Left ventricle myocardium inferior (tissue), 1 donor: ENCODE measurements at places on chromosomes 7 and 10.

- no peak for DNase-seq
These were observed 264.6 kb downstream of the SNX10 start for GRCh38 chr7:26556061-26556881.

- no peak for DNase-seq
These were observed 117.8 kb downstream of the TES start for GRCh38 chr7:116328161-116328560.

- no peak for DNase-seq
These were observed 35.5 kb downstream of the SEMA3C start for GRCh38 chr7:80883154-80884025.

GRCh38 chr7:116967254-116967922 lies 14.1 kb downstream of the ST7 start:
- DNase-seq = no peak

DNA sequence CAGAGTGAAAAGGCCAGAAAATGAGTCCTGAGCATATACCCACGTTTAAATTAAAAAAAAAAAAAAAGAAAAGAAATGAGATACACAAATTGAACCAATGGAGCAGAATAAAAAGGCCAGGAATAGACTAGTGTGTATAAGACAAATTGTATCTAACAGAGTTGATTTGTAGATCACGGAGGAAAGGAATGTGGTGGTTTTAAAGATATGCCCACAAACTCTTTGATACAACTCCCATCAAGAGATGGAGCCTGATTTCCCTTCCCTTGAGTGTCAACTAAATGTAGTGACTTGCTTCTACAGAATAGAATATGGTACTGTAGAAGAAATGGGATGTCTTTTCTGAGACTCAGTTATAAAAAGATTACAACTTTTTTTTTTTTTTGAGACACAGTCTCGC lies 10.4 kb downstream of the SYPL1 start:
- DNase-seq = no peak

DNA sequence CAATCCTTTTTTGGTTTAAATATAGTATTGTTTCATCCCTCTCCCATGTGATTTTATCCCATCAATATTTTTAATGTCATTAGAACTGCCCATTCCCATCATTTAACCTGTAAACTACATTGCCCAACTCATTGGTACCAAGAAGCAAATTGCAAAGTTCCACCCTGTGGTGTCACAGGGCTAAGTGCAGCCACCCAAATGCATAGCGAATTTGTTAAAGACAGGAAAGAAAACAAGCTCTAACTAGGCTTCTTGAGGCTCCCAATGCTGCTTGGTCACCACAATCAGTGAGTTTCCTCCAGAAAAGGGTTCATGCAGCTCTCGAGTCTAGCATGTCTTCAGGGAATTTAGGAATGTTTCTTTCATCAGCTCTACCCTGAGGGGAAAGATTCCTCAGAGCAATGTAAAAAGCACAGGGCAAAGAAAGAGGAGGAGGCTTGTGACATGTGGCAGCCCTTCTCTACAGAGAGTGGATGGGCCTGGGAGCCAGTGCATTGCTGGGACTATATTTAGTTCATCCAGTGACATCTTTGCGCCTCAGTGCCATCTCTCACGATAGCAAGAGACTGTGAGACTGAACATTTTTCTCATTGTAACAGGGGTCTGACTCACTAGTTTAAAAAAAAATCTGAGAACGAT lies 58.1 kb downstream of the CAV1 start:
- no peak for DNase-seq

GRCh38 chr10:48522011-48522765 lies 82.7 kb downstream of the ARHGAP22 start:
- no peak for DNase-seq

DNA sequence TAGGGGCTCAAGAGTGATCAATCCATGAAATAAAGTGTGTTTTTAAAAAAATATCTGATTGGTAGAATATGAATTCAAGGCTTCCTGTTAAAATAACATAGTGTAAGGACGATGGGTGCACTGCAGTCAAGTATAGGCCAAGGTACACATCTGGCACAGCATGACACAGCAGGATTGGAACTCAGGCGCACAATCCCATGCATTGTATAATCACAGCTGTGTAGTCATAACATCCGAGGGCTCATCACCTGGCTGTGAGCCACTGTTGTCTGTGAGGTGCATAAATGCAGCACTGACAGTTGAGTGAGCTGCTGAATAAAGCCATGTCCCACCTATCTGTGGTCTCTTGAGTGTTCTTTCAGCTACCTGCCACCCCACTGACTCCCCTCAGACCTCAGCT lies 142.3 kb upstream of the HPS1 start:
- DNase-seq = no peak

- no peak for DNase-seq
These were observed 38.1 kb downstream of the KIAA1549 start for GRCh38 chr7:138943061-138943460.

DNA sequence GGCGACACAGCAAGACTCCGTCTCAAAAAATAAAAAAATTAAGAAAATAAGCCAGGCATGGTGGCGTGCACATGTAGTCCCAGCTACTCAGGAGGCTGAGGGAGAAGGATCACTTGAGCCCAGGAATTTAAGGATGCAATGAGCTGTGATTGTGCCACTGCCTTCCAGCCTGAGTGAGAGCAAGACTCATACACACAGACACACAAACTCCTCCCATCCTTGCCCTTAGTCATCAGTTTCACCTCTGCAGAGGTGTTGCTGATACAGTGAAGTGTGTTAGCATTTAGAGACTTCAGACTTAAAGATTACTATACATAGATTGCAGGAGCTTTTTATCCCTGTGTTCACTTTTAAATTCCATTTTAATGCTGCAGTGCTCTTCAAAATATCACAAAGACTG lies 5.5 kb upstream of the H2AZ2 start:
- DNase-seq = no peak

GRCh38 chr10:118904286-118904685 lies 125.2 kb upstream of the NANOS1 start:
- DNase-seq = no peak

GRCh38 chr7:67705850-67706249 lies 709.2 kb downstream of the TYW1 start:
- DNase-seq = no peak

- DNase-seq = no peak
These were observed 7.7 kb downstream of the HTR7 start for GRCh38 chr10:90849956-90850749.

DNA sequence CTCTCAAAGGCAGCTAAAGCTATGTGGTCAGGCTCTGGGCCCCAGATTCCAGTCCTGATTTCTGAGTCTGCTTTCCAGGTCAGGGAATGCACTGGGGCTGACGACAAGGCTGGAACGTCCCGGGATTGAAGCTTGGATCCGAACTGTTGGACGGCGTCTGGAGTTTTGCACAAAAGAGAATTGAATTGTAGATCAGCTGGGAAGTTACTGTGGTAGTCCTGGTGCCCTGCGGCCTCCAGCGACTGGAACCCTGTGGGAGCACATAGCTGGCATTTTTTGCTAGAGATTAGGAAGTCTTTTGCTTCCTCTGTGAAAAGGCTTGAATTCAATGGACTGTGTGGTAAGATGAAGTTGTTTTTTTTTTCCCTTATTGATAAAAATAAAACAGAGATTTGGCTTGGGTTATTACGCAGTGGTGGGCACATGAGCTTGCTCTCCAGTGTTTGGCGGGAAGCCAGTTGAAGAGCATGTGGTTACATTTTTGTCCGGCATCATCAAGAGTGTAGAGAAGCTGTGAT lies at the start of gene HK1:
TSS of gene HK1 (plus strand) at position 51 of the 518 bp plus-strand sequence.
- DNase-seq = no peak

GRCh38 chr7:139585042-139585441 lies 61.6 kb downstream of the CLEC2L start:
- DNase-seq = no peak

GRCh38 chr7:22016507-22016906 lies 70.8 kb upstream of the CDCA7L start:
- DNase-seq = no peak

DNA sequence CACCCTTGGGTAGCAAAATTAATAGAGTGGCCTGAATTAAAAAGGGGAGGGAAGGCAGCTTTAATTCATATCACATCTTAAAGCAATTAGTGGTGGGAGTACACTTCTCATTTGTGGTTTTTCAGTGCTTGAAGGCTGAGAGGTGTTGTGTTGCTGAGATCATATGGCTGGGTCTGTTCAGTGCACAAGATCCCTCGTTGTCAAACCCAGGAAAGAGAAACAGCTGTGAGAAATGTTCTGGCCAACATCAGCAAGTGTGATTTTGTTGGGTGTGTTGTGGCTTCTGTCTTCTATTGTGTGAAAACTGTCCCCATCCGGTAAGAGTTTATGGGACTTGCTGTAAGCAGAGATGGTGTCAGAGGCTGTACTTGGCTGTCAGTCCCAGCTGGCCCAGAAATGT lies 197.9 kb upstream of the BMPER start:
- DNase-seq = no peak

DNA sequence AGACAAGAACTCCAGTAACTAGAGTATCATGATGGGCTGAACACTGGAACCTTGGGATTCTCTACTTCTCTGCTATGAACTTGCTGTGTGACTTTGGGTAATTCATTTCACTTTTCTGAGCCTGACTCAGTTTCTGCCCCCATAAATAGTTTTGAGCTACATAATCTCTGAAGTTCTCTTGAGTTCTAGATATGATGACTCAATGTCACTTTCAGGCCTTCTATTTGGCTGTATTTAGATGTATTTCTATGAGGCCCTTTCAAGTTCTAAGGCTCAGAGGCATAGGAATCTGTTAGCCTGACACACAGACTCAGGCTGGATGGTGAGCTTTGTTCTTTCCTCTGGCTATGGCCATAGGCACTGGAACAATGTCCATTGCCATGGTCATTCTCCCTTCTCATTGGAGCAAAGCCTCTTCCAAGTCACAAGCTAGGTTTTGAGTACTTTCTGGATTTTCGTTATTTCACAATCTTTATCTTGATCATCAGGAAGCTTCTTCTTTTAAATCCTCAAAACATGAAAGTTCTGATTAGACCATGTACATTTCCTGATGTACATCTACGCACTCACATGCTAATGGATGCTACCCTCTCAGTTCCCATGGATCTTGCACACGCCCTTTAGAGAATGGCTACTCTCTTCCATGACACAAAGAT lies 101.6 kb downstream of the TES start:
- DNase-seq = no peak

- no peak for DNase-seq
These were observed 222.5 kb downstream of the USP6NL start for GRCh38 chr10:11388996-11389395.

- no peak for DNase-seq
These were observed 58.4 kb downstream of the DNAJC12 start for GRCh38 chr10:67779465-67780203.

- DNase-seq = no peak
These were observed 422.9 kb upstream of the MKI67 start for GRCh38 chr10:128549101-128549608.

- DNase-seq = no peak
These were observed 55.3 kb downstream of the TFAM start for GRCh38 chr10:58440484-58440883.

DNA sequence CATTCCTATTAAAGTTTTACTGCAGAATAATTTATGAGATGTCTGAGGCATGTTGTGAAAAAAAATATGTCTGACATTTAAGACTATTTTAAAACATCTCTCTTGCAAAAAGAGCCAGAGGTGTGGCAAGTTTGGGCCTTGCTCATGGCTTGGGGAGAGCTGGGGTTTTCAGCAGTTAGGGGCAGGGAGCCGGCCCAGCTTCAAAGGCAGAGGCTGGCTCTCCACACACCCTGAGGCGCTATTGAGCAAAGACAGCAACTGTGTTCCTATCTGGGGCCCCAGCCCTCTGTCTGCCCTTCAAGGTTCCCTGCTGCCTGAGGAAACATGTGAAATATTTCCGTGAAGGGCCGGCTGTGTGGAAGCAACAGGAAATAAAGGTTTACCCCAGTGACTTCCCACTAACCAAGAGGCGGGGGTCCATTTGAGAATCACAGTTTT lies 94.0 kb downstream of the SORBS1 start:
- DNase-seq = peak; percentile 42

- DNase-seq = no peak
These were observed 75.0 kb upstream of the MAGI2 start for GRCh38 chr7:79528421-79528820.

DNA sequence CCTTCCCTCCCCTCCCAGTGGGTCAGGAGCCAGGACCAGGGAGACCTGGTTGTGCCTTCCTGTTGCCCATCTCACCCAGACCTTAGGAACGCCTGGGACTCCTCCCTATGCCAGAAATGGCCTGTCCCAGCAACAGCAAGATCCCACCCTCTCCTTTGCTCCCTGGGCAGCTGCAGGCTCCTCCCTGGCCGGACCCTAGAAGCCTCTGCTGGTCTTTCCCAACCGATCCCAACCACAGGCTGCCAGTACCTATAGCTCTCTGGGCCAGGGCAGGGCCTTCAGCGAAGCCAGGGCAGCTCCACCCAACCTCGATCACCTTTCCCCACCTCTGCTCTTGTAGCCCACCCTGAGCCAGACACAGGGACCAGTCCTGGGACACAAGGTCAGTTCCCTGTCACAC lies 21.9 kb downstream of the LDB3 start:
- peak; percentile 63 for DNase-seq

GRCh38 chr10:131866673-131867072 lies 34.1 kb upstream of the PPP2R2D start:
- no peak for DNase-seq

DNA sequence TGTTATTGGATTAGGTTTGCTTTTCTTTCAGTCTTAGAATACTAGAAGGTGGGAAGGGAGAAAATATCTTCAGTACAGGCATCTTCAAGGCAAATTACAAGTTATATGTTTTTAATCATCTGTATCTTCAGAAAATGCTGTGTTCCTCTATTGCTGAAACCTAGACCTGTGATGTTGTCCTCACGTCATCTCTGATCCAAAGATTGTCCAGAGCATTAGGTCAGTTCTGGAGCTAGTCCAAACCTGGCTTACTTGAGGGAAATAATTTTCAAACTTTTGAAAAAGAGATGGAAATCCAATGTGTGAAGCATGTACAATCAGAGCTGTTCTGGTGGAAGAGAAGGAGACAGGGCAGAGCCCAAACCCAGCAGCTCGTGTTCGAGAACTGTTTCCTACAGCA lies 217.3 kb downstream of the ZEB1 start:
- DNase-seq = no peak

DNA sequence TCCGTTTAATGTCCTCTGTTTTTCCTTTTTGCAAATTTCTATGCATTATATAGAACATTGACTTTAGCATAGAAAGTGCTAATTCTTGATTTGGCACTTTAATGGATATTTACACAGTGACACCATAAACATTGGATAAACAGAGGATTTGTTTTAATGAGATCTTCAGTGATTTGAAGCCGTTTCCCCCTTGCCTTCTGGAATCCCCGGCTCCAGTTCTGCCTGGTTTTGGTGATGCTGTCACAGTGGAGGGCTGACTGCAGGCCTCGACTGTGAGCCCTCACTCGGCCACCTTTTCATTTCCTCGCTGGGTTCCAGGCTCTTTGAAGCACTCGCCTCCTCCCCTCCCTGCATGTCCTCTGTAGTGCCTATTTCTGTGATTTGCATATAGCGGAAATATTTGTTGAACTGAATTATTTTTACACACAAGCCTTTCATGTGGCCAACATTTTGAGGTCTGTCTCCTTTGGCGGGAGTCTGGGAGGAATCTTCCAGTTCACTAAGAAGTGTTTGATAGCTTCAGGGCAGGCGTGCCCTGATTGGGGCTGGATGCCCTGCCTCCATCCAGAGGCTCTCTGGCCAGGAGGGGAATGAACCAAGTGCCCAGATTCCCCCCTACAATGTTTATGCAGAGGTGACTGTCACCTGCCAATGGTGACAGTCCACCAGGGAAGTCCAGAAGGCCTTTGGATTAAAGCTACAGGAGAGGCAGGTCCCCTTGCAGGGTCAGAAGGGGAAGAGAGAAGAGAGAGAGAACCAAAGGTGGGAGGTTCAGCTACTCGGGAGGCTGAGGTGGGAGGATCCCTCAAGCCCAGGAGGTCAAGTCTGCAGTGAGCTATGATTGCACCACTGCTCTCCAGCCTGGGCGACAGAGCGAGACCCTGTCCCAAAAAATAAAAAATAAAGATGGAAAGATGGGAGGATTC lies 67.5 kb downstream of the CUX1 start:
- no peak for DNase-seq
